Activated T-cell treated with anti-CD3 and anti-CD28 coated beads, Interleukin-2, amount 50 U/mL, for 72 hours (primary cell): ENCODE measurements at places on chromosomes 11 and 22. TPM values are rescaled to one million over a fixed set of nuclear protein-coding genes. Genes with fewer than 3 reads are reported as not detected.
A peak's percentile ranks its signal among the peaks of the same experiment; 100 is the strongest.

DNA sequence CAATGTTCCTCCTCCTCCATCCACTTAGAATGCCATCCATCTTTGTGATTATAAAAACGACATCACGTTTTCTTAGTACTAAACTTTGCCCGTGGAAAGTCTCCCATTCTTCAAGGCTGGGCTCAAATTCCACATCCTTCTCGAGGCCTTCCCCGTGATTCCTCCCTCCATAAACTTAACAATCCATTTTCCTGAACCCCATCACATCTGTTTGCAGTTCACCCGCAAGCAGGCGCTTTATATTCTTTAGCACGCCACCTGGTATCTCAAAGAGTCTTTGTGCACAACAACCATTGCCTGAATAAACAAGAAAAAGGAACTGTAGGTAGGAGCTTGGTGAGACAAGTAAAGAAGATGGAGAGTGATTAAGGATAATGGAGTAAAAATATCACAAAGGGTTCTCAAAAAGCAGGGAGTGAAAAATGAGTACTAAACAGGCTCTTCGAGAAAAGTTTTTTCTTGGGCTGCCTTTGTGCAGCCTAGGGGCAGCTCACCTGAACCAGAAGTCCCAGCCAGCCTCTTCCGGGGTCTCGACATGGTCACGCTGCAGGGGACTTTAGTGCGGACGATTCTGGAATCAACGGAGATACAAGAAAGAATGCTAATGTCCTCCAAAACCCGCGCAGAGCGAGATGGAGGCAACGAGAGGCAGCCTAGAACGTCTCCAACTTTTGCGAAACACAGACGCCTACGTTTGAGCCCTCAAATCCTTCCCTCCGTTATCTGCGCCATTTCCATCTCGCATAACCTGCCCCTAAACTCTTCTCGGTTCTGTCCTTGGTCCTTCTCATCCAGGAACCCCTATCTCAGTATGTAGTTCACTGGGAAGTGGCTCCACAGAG, 585 bp downstream of the THYN1 start:
- peak overlapping the region; percentile 46 for H3K27ac ChIP-seq
- H3K27me3 ChIP-seq, result no peaks in the 10 kb centered on the region
- peak; percentile 34 for DNase-seq

GRCh38 chr11:115390441-115390840, 113.8 kb downstream of the CADM1 start:
- H3K27ac ChIP-seq, result no peak overlapping the region
- no peak overlapping the region for H3K4me3 ChIP-seq
- DNase-seq, result no peak

- H3K36me3 ChIP-seq, result peaks cover 4% of the 10 kb centered on the region
- no peak overlapping the region for H3K27ac ChIP-seq
- DNase-seq, result no peak
- H3K27me3 ChIP-seq, result no peaks in the 10 kb centered on the region
- H3K4me1 ChIP-seq, result peaks cover 41% of the 10 kb centered on the region
These were observed 116.3 kb upstream of the APOA1 start for GRCh38 chr11:116953530-116954285.

DNA sequence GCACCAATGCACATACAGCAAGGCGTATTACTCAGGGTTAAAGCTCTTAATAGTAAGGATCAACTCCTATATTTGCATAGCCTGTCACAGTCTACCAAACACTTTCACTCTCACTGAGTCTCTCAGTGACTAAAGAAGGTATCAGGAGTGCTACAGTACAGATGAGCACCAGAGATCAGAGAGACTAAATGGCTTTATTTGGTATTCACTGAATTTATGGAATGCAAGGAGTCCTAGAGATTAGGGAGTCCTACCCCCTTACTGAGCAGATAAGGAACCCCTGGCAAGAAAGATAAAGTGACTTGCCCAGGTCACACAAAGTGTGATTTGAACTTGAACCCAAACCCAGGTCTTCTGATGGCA, 396.4 kb upstream of the CCDC90B start:
- no peak for DNase-seq
- H3K36me3 ChIP-seq, result no peaks in the 10 kb centered on the region
- H3K27ac ChIP-seq, result no peak overlapping the region
- no peak overlapping the region for H3K4me3 ChIP-seq
- H3K27me3 ChIP-seq, result no peaks in the 10 kb centered on the region

DNA sequence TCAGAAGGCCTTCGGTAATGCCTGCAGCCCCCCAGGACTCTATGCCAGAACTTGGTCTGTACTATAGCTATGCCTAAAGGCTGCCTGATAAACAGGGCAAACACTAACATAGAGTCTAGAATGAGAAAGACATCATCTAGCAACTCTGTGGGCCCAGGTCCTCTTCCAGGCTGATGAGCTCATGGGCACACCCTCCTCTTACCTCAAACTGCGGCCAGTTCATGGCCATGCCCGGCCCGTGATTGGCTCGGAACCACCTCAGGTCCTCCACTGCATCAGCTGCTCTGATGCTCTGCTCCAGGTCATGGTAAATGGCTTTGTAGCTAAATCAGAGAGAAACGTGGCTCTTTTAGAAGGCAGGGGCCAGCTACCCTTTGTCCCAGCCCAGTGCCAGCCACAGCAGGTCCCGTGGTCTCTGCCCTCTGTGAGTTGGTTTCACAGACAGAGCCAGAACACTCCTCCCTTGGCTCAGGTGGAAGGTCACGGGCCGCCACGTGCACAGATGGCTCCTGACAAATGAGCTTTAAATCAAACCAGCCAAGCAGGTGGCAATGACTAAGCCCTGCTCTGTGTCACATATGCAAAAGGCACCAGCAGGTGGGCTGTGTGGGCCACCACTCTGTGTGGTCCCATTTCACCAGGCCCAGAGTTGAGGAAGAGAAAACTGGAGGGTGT, 25.0 kb upstream of the ARFGAP3 start:
- H3K36me3 ChIP-seq, result no peaks in the 10 kb centered on the region
- no peak overlapping the region for H3K27ac ChIP-seq
- DNase-seq, result no peak
- H3K4me1 ChIP-seq, result no peaks in the 10 kb centered on the region
- no peak overlapping the region for H3K4me3 ChIP-seq

GRCh38 chr22:48376936-48377712, 1450.5 kb downstream of the BRD1 start:
- H3K36me3 ChIP-seq, result no peaks in the 10 kb centered on the region
- no peak for DNase-seq
- H3K4me1 ChIP-seq, result no peaks in the 10 kb centered on the region

DNA sequence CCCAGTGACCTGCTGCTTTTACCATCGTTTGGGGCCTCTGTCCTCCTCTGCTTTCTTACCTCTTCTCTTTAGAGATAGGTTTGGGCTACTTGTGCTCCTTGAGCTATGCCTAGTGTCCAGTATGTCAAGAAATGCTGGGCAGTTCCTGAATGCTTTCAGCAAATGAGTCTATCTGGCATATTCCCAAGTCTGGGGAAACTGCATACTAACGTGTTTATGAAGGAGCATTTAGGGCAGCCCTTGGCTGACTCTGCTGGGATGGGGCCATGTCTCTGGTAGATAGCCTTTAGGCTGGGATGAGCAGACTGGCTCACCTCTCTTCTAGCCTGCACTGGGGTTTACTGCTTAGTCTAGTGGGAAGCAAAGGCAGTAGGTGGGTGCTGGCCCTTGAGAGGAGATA, 43.7 kb upstream of the SUSD2 start:
- H3K4me3 ChIP-seq, result no peak overlapping the region
- H3K4me1 ChIP-seq, result peaks cover 56% of the 10 kb centered on the region
- DNase-seq, result no peak
- peak overlapping the region; percentile 17 for H3K27ac ChIP-seq

GAB4 gene
- total RNA-seq, result not detected

PITPNM1 gene
- total RNA-seq, result 94.3 TPM

DNA sequence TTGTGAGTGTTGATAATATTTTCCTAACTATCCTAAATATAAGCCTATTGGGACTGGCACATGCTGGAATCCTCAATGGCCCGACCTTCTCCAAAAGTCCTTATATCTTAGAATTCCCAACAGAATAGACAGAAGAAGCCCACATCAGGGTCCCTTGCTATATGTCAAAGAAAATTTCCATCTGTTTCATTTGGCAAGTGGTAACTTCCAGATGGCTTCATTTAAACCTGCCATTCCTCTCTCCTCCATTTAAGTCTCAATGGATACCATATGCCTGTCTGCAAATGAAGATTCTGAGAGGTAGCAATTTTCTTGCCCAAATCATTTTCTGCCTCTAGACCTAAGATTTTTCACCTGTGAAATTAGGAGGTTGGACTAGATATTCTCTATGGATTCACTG, 73.1 kb upstream of the KCNA4 start:
- H3K4me1 ChIP-seq, result no peaks in the 10 kb centered on the region
- no peak overlapping the region for H3K27ac ChIP-seq
- H3K4me3 ChIP-seq, result no peak overlapping the region
- H3K27me3 ChIP-seq, result no peaks in the 10 kb centered on the region

- peak overlapping the region; percentile 89 for H3K4me3 ChIP-seq
- peaks cover 2% of the 10 kb centered on the region for H3K36me3 ChIP-seq
- peaks cover 87% of the 10 kb centered on the region for H3K4me1 ChIP-seq
These were observed 8.5 kb downstream of the RAB30 start for GRCh38 chr11:83063073-83063754.

EXT2 gene
- total RNA-seq, result 26.6 TPM

GRCh38 chr11:15651033-15651432, 536.3 kb downstream of the INSC start:
- peak overlapping the region; percentile 57 for H3K4me3 ChIP-seq
- no peak overlapping the region for H3K27ac ChIP-seq
- H3K36me3 ChIP-seq, result no peaks in the 10 kb centered on the region
- DNase-seq, result no peak
- H3K27me3 ChIP-seq, result peaks cover 27% of the 10 kb centered on the region
